Activated CD8-positive, alpha-beta T cell treated with anti-CD3 and anti-CD28 coated beads, Interleukin-2, amount 10 ng/mL, durations not matched to agents 7 days and 5 days (primary cell): ENCODE measurements at places on chromosomes 16 and 17. TPM values are rescaled to one million over a fixed set of nuclear protein-coding genes. Genes with fewer than 3 reads are reported as not detected.

Gene CA7
- total RNA-seq = not detected

Gene TMED6
- total RNA-seq = 1.4 TPM

Gene KRT38
- total RNA-seq = not detected

Gene CD79B
- total RNA-seq = 22.5 TPM

Gene SCN4A
- not detected for total RNA-seq

Gene NOXO1
- not detected for total RNA-seq

GRCh38 chr16:79188739-79189122, 411.8 kb downstream of the MAF start:
- H3K4me3 ChIP-seq = no peak overlapping the region
- peaks cover 11% of the 10 kb centered on the region for H3K4me1 ChIP-seq
- peaks cover 9% of the 10 kb centered on the region for H3K27me3 ChIP-seq

DNA sequence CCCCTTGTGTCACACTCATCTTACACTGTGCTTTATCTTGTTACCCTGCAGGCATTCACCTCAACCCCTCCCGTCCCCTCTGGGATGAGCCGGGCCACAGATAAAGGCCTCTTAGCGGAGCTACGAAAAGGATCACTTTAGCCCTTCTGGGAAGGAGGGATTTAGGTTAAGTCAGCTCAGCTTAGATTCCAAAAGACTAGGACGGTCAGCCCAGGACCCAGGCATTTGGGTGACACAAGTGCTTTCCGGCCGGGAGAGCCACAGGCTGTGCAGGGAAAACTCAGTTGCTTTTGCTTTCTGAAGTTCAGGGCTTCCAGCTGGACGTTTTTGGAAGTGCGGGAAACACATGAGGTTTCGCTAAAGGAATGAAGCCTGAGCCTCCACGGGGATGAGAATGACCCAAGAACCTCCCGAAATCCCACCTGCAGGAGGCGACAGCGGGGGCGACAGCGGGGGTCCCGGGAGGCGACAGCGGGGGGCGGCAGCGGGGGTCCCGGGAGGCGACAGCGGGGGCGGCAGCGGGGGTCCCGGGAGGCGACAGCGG, 11.6 kb upstream of the METRNL start:
- H3K27ac ChIP-seq = peak overlapping the region; percentile 20
- no peak overlapping the region for H3K4me3 ChIP-seq
- H3K4me1 ChIP-seq = peaks cover 38% of the 10 kb centered on the region
- H3K36me3 ChIP-seq = no peaks in the 10 kb centered on the region

GRCh38 chr17:4585638-4585994, 1.3 kb downstream of the SMTNL2 start:
- H3K4me1 ChIP-seq = peaks cover 3% of the 10 kb centered on the region
- peaks cover 47% of the 10 kb centered on the region for H3K27me3 ChIP-seq
- no peak for DNase-seq
- H3K4me3 ChIP-seq = no peak overlapping the region
- no peaks in the 10 kb centered on the region for H3K36me3 ChIP-seq
- no peak overlapping the region for H3K27ac ChIP-seq

GRCh38 chr16:89019511-89019910, 42.5 kb upstream of the CBFA2T3 start:
- H3K27me3 ChIP-seq = peaks cover 4% of the 10 kb centered on the region
- H3K4me1 ChIP-seq = peaks cover 5% of the 10 kb centered on the region
- no peak overlapping the region for H3K4me3 ChIP-seq
- no peaks in the 10 kb centered on the region for H3K36me3 ChIP-seq
- no peak overlapping the region for H3K27ac ChIP-seq
- DNase-seq = no peak

- H3K27ac ChIP-seq = no peak overlapping the region
- no peaks in the 10 kb centered on the region for H3K4me1 ChIP-seq
- peaks cover 14% of the 10 kb centered on the region for H3K36me3 ChIP-seq
- no peak overlapping the region for H3K4me3 ChIP-seq
- H3K27me3 ChIP-seq = no peaks in the 10 kb centered on the region
These were observed 40.8 kb upstream of the VPS4A start for GRCh38 chr16:69270395-69270794.

- no peak overlapping the region for H3K27ac ChIP-seq
- DNase-seq = no peak
- no peaks in the 10 kb centered on the region for H3K36me3 ChIP-seq
- no peaks in the 10 kb centered on the region for H3K4me1 ChIP-seq
These were observed 50.6 kb downstream of the BAHCC1 start for GRCh38 chr17:81445642-81446503.

DNA sequence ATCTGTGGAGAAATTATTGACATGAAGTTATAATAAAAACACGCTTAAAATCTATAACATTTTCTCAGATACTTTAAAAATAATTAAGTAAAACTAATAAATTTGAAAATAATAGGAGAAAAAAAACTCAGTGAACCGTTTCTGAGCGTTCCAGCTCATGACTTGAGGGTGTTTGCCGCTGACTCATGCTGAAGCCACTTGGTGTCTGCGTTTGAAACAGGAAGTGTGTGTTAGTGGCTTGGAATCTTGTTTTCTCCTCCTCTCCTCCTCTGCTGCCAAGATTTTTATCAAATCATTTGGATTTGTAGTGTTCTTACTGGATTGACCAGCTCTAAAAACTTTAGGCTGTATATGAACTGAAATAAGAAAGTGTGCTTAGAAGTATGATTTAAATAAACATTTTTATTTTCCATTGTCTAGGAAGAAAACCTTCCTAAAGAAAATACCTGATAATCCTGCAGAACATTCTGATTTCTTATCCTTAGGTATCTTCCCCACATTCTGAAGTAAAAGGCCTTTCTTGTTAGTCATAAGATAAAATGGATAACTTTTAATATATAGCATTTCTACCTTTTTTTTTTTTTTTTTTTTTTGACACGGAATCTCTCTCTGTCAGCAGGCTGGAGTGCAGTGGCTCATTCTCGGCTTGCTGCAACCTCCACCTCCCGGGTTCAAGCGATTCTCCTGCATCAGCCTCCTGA, 30.8 kb downstream of the USP10 start:
- DNase-seq = peak; percentile 51
- H3K27me3 ChIP-seq = no peaks in the 10 kb centered on the region
- peak overlapping the region; percentile 13 for H3K4me3 ChIP-seq
- peak overlapping the region; percentile 66 for H3K27ac ChIP-seq

DNA sequence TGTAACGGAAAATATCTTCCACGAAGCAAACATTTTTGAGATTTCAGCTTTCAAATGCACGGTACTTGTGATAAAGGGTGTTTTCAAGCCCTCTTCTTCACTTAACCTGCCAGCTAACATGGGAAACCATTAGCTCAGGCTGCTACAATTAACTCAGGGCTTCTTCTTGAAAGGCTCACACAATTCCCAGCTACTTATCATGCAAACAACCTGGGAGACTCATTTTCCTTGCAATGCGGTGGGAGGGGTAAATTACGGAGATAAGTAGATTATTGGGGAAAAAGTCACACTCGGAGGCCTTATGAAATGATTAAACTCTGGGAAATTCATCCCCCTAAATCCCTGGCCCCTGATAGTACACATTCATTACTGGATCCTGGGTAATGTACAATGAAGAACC, 266.4 kb downstream of the STX8 start:
- H3K4me3 ChIP-seq = no peak overlapping the region
- no peaks in the 10 kb centered on the region for H3K27me3 ChIP-seq
- H3K36me3 ChIP-seq = no peaks in the 10 kb centered on the region
- DNase-seq = no peak
- no peak overlapping the region for H3K27ac ChIP-seq

GRCh38 chr17:39671651-39672521, 3.6 kb downstream of the PNMT start:
- H3K27me3 ChIP-seq = peaks cover 20% of the 10 kb centered on the region
- peak overlapping the region; percentile 40 for H3K27ac ChIP-seq
- H3K36me3 ChIP-seq = no peaks in the 10 kb centered on the region
- H3K4me1 ChIP-seq = peaks cover 29% of the 10 kb centered on the region
- no peak for DNase-seq

DNA sequence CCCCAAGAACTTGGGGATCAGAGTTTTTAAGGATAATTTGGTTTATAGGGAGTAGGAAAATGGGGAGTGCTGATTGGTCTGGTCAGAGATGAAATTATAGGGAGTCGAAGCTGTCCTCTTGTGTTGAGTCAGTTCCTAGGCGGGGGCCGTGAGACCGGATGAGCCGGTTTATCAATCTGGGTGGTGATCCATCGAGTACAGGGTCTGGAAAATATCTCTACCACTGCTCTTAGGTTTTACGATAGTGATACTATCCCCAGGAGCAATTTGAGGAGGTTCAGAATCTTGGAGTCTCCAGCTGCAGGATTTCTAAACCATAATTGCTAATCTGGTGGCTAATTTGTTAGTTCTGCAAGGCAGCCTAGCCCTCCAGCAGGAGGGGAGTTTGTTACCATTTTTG, 403.4 kb downstream of the CDH11 start:
- no peaks in the 10 kb centered on the region for H3K27me3 ChIP-seq
- H3K36me3 ChIP-seq = no peaks in the 10 kb centered on the region
- no peak overlapping the region for H3K4me3 ChIP-seq
- H3K27ac ChIP-seq = no peak overlapping the region
- DNase-seq = no peak

GRCh38 chr17:70552230-70552981, 383.1 kb downstream of the KCNJ2 start:
- no peak overlapping the region for H3K27ac ChIP-seq
- H3K4me1 ChIP-seq = no peaks in the 10 kb centered on the region
- H3K36me3 ChIP-seq = no peaks in the 10 kb centered on the region
- no peak overlapping the region for H3K4me3 ChIP-seq

DNA sequence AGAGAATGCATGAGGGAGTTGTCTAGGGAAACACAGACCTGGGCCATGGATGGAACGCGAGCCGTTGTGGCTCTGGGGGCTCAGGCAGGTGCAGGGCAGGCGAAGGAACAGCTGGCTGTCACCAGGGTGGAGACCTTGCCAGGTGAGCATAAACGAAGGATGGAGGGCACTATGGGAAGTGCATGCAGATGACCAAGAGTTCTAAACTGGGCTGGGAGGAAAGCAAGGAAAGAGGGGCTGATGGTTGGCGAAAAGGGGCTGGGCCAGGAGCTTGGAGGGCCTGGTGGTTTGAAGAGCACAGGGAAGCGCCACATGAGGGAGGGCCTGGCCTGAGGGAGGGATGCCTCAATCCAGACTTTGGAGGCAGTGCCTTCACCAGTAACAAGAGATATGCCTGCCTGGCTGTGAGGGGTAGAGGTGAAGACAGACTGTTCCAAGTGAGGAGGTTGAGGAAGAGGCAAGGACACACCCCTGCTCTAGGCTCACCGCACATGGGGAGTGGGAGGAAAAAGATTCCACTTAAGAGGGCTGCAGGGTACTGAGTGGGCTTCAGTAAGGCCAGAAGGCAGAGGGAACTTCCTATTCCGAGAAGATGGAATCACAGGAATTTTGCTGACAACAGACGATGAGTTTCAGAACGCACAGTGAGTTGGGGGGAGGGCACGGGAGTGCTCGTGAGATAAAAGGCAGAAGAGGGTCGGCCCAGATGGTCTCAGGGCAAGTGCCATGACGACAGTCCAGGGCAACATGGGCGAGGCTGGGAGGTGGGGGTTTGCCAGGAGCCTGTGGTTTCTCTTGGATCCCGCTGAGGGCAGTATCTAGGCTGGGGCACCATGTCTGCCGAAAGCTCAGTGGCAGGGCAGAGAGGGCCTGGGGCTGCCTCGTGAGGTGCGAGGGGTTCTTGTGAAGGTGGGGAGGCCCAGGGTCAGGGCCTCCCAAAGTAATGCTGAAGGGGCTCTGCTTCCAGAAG, 20.6 kb downstream of the B9D1 start:
- no peak overlapping the region for H3K4me3 ChIP-seq
- H3K4me1 ChIP-seq = no peaks in the 10 kb centered on the region
- no peak for DNase-seq
- H3K27ac ChIP-seq = no peak overlapping the region

DNA sequence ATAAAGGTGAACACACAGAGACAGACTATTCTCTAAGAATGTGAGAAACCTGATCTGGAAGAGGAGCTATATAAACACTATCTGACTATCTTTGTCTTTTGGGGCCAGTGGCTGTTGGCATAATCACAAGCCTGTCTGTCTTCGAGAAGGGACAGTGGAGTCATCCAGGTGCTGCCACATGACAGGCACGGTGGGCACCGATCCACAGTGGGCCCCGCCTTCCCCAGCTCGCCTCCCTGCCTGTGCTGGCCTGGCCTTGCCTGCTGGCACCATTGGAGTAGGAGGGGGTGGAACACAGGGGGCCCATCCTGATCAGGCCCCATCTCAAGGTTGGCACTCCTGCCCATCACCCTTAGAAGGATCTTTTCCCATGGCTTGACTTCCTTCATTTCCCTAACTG, 112.8 kb downstream of the CCDC182 start:
- H3K4me3 ChIP-seq = no peak overlapping the region
- DNase-seq = no peak
- H3K27me3 ChIP-seq = no peaks in the 10 kb centered on the region
- H3K4me1 ChIP-seq = peaks cover 2% of the 10 kb centered on the region
- peaks cover 43% of the 10 kb centered on the region for H3K36me3 ChIP-seq
- peak overlapping the region; percentile 14 for H3K27ac ChIP-seq

DNA sequence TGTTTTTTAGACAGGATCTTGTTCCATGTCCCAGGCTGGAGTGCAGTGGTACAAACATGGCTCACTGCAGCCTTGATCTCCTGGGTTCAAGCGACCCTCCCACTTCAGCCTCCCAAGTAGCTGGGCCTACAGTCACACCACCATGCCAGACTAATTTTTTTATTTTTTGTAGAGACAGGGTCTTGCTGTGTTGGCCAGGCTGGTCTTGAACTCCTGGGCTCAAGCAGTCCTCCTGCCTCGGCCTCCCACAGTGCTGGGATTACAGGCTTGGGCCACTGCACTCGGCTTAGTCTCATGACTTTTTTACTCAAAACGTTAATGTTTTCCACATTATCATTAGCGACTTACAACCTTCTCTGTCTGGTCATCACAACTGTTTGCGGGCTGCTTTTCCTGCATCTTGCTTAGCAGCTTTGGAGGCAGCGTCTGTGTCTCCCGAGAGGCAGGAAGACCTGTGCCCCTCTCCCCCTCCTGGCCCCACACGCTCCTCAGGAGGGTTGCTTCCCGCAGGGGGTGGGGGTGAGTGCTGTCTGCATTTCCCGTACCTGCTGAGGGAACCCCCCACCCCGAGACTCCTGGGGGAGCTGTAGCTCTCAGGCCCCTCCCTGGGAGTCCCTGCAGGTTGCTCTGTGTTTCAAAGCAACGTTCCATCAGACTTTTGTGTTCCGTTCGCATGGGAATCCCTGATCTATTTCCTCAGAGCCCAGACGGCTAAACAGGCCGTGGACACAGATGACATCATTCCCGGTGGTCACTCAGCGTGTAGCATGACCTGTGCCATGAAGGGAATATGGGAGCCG, 52.6 kb downstream of the PGS1 start:
- DNase-seq = no peak
- no peaks in the 10 kb centered on the region for H3K27me3 ChIP-seq
- no peaks in the 10 kb centered on the region for H3K4me1 ChIP-seq
- no peak overlapping the region for H3K27ac ChIP-seq
- H3K36me3 ChIP-seq = peaks cover 14% of the 10 kb centered on the region
- H3K4me3 ChIP-seq = no peak overlapping the region

GRCh38 chr17:48928876-48929811, 15.5 kb downstream of the SNF8 start:
- H3K36me3 ChIP-seq = peaks cover 75% of the 10 kb centered on the region
- DNase-seq = no peak
- no peaks in the 10 kb centered on the region for H3K27me3 ChIP-seq
- H3K4me3 ChIP-seq = no peak overlapping the region
- H3K4me1 ChIP-seq = peaks cover 3% of the 10 kb centered on the region
